ENCODE measurements at places on chromosomes 2 and 18.

- peak; percentile 68 for DNase-seq
These were observed 34.2 kb upstream of the MLPH start for GRCh38 chr2:237452861-237453260.

DNA sequence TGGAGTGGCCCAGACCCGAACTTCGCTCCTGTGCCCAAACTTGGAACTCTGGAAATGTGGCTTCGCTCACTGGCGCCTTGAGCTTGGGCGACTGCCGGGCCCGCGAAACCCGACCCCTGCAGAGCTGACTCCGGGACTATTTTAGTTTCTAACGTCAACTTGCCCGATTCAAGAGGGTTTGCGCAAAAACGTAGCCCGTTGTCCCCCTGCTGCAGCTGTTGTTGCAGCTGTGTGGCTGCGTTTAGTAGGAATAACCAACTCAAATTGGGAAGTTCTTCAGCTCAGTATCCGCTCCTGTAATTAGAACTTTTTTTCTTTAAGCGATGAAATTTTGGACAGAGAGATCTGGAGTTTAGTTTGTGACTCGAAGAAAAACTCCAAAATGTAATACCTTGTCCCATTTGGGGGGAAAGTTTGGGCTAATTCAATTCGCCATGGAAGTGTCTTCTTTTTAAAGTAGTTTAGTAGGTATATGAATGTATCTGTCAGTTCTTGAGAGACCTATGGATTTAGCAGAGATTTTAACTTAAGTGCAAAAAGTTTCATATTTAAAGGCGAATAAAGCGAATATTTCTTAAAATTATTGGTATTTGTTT, 559 bp downstream of the MYL12A start:
- peak; percentile 35 for DNase-seq

DNA sequence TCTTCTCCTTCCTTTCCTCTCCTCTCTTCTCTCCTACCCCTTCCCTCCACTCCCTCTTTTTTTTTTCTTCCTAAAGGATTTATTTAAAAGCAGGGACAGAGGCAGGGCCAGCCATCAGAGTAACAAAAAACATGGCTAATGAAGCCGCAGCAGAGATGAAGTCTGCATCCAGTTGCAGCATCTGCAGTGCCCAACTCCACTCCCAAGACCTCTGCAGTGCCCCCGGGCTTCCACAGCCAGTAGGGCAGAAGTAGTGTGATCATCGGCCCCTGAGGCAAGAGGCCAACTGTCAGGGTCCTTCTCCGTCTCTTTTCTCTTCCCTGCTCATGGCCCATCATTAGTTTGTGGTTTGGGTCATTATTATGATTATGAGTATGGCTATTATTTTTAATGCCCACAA, 4.2 kb upstream of the EGR4 start:
- DNase-seq: no peak

DNA sequence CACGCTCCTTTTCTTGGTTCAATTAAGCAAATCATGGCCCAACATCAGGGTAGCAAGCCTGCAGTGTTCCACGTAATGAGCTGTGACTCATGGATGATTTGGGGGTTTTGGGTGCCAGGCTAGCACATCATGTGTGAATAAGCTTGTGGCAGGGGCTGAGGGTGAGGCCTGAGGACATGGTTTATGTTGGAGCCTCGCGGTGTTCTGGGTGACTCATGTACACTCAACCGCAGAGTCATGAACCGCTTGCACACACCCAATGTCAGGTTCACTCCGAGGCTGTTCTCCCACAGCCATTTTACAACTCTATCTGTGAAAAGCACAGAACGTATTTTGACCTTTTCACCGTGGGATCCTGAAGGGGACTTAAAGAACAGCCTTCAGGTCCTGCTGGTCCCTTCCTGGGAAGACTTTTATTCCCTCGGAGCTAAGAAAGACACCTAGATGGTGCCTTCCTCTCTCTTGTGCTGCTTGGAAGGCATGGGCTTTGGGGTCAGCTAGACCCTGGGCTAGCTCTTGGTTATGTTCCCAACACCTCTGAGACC, 139.9 kb upstream of the ZEB2 start:
- peak; percentile 27 for DNase-seq

DNA sequence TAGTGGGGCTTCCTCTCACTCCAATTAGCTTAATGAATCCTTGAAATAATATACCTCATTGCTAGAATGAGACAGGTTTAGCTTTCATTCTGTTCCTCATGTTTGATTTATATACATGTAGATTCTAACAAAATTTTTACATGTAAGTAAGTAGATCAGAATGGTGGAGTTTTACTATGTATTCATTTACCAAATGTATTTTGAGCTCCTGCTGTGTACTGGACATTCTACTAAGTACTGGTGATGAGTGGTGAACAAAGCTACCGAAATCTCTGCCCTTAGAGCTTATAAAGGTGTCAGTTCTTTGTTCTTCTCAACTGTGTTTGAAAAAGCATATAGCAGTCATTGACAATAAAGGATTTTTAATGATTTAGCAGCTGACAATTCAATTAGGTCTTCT, 19.7 kb downstream of the MTA3 start:
- DNase-seq: no peak

GRCh38 chr2:150485871-150486538, 1.5 kb downstream of the RND3 start:
- peak; percentile 74 for DNase-seq

DNA sequence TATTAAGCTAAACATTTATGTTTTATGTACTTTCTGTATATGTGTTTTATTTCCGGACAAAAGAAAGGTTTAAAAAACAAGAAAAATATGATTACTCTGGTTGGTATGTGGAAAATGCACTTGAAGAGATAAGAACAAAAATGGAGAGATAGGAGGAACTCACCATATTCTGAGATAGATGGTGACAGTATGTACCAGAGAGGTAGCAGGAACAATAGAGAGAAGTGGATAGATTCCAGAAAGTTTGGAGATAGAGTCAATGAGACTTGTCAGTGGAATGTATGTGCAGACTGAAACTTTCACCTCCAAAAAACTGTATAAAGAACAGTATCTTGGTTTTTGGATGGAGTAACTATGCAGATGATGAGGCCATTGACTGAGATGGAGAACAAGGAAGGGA, 105.6 kb upstream of the FSHR start:
- DNase-seq: no peak

GRCh38 chr2:75488157-75488556, 72.6 kb downstream of the EVA1A start:
- DNase-seq: no peak

- DNase-seq: no peak
These were observed 42.1 kb downstream of the TET3 start for GRCh38 chr2:74026687-74027241.

GRCh38 chr2:230908595-230909191, 16.3 kb downstream of the GPR55 start:
- peak; percentile 80 for DNase-seq

GRCh38 chr2:200101922-200102321, 146.5 kb downstream of the MAIP1 start:
- no peak for DNase-seq

GRCh38 chr2:157803476-157803875, 72.7 kb downstream of the ACVR1 start:
- no peak for DNase-seq

DNA sequence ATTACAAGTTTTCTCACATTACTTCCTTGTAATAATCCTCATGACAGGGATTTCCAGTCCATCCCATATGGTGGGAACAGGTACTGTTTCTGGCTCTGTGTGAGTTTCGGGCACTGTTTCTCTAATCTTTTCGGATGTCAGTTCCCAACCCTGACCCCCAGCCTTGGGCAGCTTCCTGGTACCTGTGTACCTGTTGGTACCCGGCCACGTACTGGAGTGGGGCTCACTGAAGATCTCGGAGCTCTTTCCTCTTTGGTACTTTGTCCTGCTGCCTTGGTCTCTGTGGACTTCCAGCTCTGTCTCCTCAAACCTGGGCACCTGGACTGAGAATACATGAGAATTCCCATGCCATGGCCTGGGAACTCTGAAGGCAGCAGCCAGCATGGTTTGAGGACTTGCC, 36.8 kb downstream of the GRHL1 start:
- no peak for DNase-seq

DNA sequence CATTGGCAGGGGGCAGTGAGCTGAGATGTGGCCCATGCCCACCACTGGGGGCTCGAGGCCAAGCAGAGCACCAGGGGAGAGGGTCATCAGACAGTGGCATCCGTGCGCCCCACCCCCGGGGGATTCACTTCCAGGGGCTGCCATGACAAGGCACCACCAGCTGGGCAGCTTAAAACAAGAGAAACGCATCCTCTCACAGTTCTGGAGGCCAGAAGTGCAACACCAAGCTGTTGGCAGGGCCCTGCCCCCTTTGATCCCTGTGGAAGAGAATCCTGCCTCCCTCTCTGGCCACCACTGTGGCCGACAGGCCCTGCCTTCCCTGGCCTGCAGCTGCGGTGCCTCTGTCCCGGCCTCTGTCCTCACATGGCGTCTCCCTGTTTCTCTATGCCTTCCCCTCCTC, 187.7 kb upstream of the ID2 start:
- no peak for DNase-seq

DNA sequence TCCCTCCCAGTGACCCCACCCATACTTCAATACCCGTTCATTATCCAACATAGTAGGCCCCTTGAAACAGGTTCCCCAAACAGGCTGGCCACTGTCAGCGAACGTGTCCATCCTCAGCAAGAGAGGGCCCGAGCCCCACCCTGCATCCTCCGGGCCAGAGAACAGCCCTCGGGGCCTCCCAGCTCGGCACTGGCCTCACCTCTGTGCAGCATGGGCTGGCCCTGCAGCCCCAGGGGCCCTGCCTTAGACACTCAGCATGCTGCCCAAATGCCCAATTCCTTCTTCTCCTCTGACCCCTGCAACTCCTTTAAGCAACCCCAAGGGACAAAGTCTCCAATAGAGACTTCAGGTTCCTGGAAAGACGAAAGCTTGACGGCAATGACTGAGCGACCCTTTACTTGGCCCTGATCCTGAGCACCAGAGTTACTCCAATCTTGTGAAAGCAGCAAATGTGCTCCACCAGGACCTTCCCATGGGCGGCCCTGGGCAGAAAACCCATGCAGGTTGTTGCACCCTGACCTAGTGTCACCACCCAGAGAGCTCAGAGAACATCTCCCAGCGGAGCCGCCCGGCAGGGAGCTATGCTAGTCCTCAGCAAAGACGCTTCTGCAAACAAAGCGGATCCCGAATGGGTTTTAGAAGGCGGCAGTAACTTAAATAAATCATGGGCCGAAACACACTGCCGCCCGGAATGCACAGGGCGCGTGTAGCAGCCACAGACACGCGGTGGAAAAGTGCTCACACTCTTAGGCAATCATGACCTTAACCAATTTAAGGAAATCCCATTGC, 782 bp downstream of the COL6A3 start:
- no peak for DNase-seq

DNA sequence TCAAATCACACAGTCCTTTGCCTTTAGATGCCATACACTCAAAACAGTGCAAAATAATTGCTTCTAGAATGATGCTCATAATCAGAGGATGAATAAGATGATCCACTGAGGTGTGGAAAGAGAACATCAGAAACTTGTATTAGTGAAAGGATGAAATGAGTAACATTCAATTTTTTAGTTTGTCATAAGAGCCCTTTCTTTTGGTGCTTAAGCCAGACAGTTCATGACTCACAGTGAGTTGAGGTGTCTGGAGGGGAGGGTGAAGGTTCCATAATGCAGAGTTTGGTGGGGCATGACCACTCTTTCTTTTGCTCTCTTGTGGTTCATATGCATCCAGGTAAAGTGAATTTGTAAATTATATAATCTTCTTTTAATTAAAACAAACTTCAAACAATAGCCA, 415.0 kb upstream of the CELF4 start:
- DNase-seq: no peak

GRCh38 chr2:7035884-7036283, 118.7 kb downstream of the RNF144A start:
- no peak for DNase-seq

- DNase-seq: no peak
These were observed 864.0 kb upstream of the FSHR start for GRCh38 chr2:50018292-50018691.

GRCh38 chr18:9048808-9049494, 53.5 kb upstream of the NDUFV2 start:
- DNase-seq: peak; percentile 65

- no peak for DNase-seq
These were observed 30.0 kb upstream of the PTPRM start for GRCh38 chr18:7537145-7537544.

DNA sequence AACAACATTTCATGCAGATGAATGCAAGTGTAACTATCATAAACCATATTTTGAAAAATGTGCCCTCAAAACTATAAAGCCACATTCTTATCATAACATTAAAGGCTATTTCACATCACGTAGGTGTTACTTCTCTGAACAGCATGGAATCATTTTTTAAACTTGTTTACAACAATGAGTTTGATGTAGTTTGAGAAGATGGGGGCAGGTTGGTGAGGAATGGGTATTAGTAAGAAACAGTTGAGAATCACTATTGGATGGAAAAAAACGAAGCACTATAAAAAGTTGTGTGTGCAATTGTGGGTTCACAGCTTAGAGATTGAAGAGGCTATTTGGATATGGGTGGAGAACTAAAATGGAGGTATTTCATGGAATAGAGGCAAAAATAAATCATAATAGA, 569.1 kb downstream of the ARHGAP15 start:
- DNase-seq: no peak

DNA sequence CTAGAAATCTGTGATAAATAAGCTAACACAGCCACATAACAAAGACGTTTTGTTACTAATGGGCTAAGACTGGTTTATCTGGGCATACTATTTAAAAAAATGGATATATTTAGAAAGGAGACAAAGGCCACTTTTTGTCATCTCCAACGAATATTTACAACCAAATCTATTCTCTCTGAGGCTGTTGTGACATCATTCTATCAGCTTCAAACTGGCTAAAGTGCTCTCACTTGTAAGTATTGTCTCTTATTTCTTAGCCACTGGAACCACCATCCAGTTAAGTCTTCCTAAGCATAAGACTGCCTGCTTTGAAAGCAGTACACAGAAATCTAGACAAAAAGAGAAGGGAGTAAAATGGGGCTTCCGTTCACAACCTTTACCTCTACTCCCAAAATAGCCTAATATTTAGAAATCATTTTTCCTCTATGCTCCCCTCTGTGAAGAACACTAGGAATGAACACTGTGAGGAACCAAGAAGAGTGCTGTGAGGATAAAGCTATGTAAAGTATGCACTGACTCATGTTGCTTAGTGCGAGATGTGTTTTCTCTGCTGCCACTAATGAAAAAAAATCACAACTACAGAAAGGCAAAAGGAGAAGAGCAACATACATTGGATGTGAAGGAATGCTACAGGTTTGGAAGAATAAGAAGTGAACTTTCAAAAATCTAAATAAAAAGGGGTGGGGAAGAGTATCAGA, 264.1 kb downstream of the EXOC6B start:
- peak; percentile 64 for DNase-seq
